Stomach (tissue), 19 donors: ENCODE measurements at places on chromosomes 5 and 9.

DNA sequence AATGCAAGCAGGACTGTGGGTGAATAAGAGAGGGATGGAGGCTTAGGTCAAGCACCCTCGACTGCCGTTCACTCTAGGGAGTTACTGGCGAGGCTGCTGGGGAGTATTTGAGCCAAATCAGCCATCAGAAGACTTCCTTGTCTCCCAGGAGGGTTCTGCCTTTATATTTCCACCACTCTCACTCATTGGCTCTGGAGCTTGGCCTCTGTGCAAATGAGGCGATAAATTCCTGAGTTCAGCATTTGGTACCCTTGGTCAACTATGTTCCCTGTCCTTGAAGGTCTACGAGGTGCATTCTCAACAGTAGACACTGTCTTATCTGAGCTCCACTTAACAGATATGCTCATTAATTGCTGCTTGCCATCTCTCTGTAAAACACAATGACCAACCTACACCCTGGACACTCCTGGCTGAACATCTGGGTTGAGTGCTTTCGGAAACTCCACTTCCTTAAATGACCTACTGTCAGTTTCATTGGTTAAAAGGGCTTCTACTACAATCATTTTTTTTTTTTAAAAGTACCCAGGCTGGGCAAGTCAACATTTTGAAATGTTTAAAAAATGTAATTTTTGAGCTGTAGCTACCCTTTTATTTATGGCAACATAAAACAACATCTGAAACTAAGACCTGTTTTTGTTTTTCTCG, 153.2 kb downstream of the NTRK2 start:
- DNase-seq = no peak

DNA sequence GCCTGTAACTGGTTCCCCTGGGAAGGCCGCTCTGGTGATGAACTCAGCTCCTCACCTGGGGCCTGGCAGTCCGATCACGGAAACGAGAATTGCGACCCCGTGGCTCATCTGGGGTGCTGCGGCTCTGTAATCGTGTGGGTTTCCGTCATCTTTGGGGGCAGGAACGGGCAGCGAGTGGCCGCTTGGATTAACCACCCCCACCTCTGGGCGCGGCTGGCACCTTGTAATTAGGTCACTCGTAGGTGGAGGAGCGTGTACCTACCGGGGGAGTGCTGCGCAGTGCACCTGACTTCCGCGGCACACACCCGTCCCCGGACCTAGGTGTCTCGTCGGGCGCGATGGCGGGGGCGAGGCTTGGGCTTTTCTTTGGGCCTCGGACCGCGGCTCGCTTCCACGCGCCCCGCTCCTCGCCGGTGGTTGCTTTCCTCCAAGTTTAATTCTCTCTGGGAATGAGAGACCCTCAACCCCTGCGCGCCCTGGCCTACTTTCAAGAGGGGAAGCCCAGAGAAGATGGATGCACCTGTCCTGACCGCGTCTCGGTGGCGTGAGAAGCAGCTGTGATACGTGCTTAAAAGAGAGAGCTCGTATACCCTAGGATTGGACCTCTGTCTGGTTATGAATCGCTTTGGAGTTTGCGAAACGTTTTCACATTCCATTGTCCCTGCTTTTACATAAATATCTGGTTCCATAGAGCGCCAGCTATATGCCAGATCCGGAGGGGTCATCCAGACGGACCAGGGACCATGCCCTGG, 744 bp upstream of the PPP2CA start:
- DNase-seq = peak; percentile 87

DNA sequence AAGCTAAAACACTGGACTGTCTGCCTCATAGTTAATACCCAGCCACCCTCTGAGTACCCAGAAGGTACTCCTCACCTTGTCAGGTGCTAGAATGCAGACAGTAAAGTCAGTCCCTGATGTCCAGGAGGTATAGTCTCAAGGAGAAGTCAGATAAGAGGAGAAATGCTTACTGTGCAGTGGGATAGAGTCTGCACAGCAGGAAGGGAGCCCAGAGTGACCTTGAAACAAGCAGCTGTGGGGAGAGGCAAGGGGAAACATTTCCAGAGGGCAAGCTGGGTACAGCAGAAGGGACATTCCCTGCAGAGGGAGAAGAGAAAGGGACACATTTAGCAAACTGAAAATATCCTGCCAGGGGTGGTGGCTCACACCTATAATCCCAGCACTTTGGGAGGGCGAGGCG, 122.7 kb downstream of the GCNT1 start:
- DNase-seq = peak; percentile 53

DNA sequence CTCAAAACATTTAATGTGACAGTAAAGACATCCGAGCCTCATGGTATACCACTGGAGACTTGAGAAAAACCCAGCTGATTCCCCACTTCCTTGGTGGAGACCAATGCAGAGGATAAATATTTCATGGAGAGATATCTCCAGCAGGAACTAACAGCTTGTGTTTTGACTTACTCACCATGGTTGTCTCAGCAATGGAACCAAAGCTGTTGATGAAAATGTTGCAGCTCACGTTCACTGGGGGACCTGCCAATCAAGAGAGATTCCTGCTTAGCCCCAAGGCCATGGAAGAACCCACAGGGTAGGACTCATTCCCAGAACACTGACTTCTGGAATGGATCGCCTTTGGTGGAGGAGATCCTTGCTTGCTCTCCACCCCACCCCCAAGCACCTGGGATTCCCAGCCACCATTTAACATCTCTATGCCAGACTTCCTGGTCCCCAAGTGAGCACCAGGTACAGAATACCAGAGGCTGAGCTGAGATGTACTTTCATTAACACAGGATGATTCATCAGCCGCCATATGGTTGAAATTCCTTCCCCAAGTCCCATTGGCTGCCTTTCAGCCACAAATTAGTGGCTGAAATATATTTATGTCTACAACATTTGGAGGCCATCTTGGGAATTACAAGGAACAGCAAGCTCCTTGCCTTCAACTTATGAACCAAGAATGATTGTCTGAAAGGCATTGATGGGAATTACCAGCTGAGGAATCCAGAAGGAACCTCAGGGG, 37.9 kb downstream of the GLRA1 start:
- no peak for DNase-seq

DNA sequence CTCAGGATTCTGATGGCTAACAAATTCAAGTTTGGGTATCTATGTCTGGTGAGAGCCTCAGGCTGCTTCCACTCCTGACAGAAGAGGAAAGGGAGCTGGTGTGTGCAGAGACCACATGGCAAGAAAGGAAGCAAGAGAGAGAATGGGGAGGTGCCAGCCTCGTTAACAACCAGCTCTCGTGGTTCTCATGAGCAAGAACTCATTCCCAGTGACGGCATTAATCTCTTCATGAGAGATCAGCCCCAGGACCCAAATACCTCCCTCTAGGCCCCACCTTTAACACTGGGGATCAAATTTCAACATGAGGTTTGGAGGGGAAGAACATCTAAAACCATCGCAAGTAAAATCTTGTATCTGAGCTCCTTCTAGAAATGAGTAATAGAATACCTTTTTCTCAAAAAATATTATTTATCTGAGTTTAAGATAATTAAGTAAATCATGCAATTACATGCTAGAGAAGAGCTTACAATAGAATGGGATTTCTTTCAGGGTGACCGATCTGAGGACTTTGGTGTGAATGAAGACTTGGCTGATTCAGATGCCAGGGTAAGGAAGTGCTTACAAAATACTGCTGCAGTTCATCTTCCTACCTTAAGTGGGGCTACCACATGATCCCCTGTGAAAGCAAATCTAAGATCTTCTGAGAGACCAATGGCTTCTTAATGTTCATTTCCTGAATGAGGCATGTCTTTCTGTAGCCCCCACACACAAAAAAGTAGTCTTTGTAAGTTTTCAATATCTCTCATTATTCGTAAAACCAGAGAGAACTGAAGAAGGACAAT, 11.5 kb downstream of the ANXA1 start:
- no peak for DNase-seq

GRCh38 chr9:32589083-32589723, 16.2 kb upstream of the NDUFB6 start:
- DNase-seq = peak; percentile 63

DNA sequence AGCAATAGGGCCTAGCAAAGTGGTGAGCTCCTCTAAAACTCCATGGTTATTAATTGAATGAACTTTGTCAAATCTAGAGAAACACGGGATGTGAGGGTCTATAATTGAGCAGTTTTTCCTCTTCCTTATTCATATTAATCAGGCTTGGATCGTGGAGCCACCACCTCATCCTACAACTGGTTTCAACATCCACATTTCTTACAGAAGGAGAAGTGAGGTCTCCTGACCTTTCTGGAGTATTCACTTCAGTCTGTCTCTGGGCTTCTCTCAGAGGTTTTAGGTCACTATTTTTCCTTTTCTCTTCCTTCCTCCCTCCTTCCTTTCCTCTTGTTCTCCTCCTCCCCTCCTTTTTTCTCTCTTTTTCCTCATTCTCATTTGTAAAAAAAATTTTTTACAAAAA, 177.3 kb upstream of the ACTBL2 start:
- DNase-seq = no peak

- peak; percentile 30 for DNase-seq
These were observed 221.0 kb downstream of the DCP2 start for GRCh38 chr5:113197456-113198200.

- DNase-seq = no peak
These were observed 372.3 kb upstream of the CDH18 start for GRCh38 chr5:20360263-20360662.

- no peak for DNase-seq
These were observed 217.8 kb upstream of the TMEM161B start for GRCh38 chr5:88486431-88486830.

DNA sequence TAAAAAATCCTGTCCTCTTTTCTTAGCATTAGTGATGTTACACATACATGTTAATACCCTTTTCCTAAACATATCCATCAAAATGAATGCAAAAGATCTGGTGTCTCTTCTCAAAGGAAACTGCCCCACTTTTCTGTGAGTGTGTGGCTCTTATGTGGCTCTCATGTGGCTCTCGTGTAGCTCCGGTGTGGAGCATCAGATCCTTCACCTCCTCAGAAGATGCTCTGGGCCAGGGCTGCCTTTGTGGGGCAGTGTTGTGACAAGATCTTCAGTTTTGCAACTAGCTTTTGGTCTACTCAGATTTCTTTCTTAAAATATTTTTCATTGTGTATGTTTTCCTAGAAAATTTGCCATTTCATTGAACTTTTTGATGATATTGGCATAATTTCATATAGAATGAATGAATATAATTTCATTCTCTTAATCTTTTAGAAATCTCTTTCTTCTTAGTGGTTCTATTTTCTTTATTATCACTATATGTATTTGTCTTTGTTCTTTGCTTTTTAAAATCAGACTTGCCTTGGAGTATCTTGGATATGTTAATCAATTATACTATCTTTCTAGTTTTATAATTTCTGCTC, 19.4 kb downstream of the GARNL3 start:
- no peak for DNase-seq

- DNase-seq = no peak
These were observed 69.3 kb downstream of the MLLT3 start for GRCh38 chr9:20552874-20553557.

DNA sequence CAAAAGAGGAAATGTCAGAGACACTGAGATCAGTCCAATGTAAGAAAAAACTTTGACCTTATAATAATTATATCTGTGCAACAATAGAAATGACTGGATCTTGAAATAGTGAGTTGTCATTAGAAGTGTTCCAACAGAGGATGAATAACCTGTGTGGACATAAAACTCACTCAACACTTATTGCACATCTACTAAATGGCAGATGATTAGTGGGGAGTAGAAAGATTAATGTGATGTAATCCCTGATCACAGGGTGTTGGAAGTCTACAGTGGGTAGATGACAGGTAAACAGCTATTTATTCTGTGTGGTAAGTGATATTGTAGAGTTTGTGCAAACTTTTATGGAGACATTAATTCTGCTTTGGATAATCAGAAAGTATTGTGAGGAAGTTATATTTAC, 177.3 kb upstream of the HMHB1 start:
- DNase-seq = no peak

GRCh38 chr5:91419571-91420537, 36.7 kb upstream of the ARRDC3 start:
- DNase-seq = peak; percentile 75

DNA sequence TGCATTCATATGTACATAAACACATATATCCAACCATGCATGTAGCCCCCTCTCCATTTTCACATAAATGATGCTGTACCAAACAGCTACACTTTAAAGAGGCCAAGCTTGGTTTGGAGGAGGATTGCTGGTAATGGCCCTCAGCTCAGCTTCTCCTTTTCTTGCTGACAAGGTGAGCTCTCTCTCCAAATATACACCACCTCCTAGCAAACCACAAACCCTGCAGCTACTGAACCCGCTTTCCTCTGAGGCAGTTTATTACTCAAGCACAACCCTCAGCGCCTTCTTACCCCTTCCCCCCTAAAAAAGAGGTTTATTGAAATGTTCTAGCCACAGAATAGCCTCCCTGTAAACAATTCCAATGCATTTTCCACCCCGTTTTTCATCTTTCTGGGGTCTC, 54.0 kb downstream of the ALG2 start:
- DNase-seq = no peak

DNA sequence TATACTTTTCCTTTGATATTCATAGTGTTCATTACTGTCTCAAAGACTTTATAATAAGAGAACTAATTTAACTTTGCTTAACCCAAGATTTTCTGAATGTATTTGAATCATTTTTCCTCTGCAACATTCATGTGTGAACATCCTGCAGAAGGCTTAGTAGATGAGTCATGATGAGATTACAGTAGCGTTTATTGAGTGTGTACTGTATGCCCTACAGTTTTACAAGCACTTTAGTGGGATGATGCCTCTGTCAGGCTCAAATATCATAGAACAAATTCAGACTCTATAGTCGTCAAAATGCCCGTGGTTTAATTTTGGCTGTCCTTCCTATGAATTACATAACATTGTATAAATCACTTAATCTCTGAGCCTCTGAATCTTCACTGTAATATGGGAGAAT, 41.2 kb downstream of the FYB1 start:
- no peak for DNase-seq

- no peak for DNase-seq
These were observed 634.3 kb downstream of the ISL1 start for GRCh38 chr5:52017567-52017966.

- no peak for DNase-seq
These were observed 68.8 kb downstream of the ITGA1 start for GRCh38 chr5:52856564-52856963.

- no peak for DNase-seq
These were observed 38.5 kb downstream of the DDX31 start for GRCh38 chr9:132631280-132631679.

- no peak for DNase-seq
These were observed 44.7 kb upstream of the ITGA1 start for GRCh38 chr5:52743012-52743411.

DNA sequence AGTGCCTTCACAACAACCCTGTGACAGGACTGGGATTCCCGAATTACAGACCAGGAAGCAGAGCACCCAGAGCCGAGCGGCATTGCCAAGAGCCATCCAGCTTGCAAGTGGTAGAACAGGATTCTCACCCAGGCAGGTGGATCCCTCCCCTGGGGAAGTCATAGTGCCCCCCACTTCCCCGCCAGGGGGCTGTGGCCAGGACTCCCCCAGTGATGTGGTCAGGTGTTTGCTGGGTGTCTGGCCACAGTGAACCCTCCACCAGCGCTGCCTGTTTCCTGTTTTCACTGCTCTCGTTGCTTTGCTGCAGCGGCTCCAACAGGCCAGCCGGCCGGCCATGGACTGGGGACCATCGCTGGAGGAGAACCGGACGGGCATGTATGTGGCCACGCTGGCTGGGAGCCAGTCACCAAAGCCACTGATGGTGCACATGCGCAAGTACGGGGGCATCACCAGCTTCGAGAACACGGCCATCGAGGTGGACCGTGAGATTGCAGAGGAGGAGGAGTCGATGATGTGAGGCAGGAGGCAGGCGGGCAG, 19.3 kb downstream of the SLC6A7 start:
- peak; percentile 67 for DNase-seq
